ENCODE measurements at places on chromosomes 6 and 20.

GRCh38 chr6:116015983-116016382, 44.7 kb downstream of the FRK start:
- no peak for DNase-seq

- no peak for DNase-seq
Measured at GRCh38 chr6:89693207-89693606, 54.7 kb upstream of the LYRM2 start.

GRCh38 chr6:140320081-140321080, 945.9 kb upstream of the CITED2 start:
- DNase-seq, result no peak

DNA sequence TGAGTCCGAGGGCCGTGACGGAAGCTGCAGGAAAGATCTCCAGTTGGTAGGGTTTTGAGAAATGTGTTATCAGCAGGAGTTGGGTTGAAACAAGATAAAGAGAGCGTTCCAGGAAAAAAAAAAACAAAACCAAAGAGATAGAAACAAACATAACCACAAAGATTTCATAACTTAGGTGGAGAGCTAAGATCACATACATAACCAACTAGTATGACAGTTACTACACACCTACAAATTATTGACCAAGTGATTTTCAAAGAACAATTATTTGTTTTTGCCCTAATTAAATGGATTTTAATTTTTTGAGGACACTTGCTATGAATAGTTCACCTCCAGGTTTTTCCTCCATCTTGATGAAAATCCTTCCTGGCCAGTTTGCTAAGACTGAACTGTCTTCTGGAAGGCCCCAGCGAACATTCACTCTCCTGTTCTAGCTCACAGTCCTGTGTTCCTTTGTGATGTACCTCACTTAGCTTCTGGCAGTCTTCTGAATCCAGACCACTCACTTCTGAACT, 69.4 kb downstream of the SNX9 start:
- DNase-seq, result no peak

DNA sequence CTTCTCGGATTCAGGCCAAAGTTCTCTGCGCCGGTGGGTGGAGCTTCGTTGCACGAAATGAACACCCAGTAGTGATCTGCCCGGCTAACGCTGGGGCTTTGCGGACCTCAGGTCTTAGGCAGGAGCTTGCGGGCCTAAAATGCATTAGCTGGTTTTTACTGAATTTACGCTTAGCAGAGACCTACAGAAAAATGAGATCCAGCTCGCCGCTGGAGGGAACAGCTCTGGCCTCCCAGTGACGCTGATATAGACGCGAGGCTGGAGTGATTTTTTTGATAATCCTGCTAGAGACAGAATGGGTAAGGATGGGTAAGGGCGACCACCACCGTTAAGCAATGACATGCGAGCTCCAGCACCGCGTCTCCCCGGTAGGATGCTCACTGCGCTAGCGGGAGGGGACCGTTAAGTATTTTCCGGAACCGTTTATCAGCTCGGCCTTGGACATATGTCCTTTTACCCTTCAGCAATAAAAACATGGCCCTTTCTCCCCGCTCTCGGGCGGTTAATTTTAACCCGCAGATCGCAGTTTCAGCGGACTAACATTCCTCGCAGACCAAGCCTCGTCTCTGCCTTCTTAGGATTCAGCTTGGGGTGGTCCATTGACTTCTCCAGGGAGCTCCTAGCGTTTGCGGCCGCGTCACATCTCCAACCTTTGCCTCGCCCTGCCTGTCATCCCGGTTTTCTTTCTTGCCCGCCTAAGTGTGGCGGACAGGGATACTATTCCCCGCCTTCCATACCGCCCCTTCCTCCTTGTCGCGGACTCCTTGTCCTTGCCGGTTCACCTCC, 109.3 kb downstream of the GPX5 start:
- DNase-seq, result no peak

All from stimulated activated CD4-positive, alpha-beta T cell treated with anti-CD3 and anti-CD28 coated beads, Interleukin-1b, Interleukin-23, amount 100 ng/mL, for 1 hour (primary cell).